ENCODE measurements at places on chromosomes 4 and X.

DNA sequence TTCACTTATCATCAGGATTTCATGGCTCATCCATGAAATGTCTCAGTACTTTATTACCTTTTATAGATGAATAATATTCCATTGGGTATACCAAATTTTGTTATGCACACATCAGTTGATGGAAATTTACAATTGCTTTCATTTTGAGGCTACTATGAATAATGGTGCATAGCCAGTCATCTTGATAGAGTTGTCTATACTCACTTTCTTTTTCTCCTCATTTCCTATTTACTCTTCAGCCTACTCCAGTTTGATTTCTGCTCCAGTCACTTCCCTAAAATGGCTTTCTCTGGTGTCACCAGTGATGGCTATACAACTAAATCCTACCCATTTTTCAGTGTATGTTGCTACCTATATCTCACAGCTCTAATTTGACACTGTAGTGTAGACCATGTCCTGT is 743.5 kb upstream of the MAGEB2 start:
- no peak for DNase-seq

DNA sequence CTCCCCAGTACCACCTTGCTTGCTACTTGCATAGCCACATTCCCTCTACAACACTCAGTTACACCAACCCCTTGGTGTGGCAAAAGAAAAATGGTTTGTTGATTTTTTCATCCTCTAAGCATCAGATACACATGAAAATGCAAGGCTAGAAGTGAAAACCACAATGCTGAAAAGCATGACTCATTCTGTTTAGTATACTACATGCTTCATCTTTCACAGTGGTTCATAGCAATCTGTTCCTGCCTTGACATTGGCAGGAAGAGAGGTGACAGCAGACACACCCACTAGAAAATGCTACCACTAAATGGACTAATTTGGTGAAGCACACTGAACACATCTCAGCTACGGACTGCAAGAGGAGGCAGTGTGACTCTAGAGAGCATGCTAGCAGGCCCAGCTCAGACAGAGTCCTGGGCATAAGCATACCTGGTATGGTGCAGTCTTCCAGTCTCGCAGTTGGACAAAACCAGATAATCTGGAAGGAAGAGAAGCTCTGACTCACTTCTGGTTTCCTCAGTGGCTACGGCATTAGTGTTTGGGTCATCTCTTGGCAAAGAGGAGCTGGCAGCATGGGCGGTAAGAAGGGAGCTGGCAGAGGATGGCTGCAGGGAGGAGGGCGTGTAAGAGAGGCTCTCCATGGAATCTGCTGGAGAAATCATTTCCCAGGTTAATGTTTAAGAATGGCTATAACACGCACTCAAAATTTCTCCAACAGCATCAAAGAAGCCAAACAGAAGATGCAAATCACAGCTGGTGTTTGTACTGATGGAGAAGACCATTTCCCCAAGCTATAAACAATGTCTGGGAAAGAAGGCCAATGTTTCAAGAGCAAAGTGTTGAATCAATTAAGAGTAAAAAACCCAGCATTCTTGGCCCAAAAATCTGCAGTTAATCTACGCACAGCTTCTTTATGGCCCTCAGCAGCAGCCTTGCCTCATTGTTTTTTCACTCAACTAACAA is 37.8 kb downstream of the GAB3 start:
- peak; percentile 66 for DNase-seq

DNA sequence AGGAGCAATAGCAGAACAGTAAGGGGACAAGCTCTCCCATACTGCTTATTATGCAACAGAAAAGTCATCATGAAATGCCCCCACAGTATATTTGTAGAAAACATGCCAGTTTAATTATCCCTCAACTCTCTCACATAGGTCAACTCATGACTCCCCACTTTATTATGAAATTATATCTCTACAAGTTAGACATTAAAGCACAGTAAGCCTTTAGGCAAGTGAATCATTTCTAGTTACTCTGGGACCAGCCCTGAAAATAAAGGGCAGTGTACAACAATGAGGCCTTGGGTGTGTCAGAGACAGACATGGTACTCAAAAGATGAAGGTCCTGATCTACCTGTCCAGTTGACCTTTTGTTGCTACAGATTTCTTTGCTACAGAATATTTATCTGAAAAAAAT is 191.9 kb downstream of the FBXW7 start:
- no peak for DNase-seq

GRCh38 chr4:141759796-141760425 is 123.5 kb downstream of the IL15 start:
- peak; percentile 1 for DNase-seq

DNA sequence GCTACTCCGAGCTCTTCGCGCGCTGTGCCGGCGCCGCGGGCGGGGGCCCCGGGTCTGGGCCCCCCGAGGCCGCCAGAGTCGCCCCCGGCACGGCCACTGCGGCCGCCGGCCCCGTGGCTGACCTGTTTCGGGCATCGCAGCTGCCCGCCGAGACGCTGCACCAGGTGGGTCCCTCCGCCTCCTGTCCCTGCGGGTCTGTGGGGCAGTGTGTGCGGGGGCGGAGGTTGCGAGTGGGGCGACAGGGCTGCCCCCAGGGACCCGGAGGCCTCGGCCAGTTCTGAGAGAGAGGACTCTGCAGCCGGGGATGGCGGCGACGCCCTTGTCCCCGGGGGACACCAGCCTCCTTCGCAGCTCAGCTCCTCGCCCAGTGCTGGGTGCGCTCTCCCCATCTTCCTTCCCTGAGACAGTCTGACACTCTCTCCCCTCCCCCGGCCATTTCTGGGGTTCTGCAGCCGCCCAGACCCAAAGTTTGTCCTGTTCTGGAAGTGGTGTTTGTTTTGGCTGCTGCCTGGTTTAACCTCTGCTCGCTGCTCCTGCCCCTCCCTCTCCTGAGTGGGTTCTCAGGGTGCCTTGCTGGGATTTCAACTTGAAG is 609 bp downstream of the REPS2 start:
- DNase-seq: no peak

- no peak for DNase-seq
Observed at GRCh38 chr4:7672601-7673000, 237.9 kb upstream of the PSAPL1 start.

- DNase-seq: no peak
Observed at GRCh38 chr4:147284935-147285334, 196.0 kb upstream of the EDNRA start.

GRCh38 chrX:24167719-24168472 is 18.4 kb downstream of the ZFX start:
- DNase-seq: no peak

DNA sequence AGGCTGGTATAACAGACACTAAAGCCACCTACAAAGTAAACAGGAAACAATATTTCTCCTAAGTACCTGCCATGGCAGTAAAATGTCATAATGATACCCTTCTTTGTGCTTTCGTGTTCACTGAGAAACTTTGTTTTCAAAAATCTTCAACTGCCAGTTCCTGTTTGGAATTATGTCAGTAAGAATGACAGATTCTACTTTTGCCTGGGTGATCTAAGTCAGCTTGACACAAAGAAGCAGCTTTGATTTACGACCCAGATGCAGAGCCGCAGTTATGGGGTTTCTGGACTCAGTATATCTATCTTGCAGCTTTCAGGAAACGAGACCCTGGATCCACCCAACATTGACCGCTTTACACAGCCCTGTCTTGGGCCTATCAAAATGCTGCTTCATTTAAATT is 71.2 kb downstream of the SNX25 start:
- no peak for DNase-seq

- DNase-seq: no peak
Observed at GRCh38 chr4:1969928-1970723, 38.6 kb downstream of the NELFA start.

DNA sequence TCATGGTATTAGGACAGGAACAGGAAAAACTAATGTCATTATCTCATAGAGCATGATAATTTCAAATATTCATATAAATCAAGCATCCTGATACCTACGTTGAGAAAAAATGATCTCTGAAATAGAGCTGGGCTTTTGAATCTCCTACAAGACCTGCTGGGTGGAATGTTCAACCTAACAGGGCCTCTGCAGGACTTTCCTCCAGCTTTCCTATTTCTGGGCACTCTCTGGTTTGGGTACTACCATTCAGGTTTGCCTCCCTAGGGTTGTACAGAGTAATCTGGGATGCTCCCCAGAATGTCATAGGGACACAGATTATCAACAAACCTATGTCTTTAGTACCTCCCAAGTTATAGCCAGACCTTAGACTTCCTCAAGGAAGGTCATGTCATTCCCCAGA is 108.9 kb downstream of the CDS1 start:
- no peak for DNase-seq

DNA sequence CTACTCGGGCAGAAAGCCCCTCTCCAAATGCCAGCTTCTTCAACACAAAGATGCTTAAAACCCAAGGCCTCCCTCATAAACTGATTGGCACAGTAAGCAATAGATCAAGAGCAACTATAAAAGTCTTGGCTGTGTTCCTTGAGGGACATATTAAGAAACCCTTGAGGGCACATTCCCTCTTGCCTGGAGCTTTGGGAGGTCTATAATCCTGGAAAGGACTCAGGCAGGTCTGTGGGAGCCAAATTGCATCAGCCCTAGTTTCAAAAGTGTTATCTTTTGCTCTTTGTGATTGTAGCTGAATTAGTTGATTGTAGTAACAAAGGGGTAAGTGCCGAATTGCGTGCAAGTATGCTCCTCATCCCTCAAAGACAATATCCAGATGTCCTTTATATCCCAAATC is 18.6 kb upstream of the SETD7 start:
- no peak for DNase-seq

DNA sequence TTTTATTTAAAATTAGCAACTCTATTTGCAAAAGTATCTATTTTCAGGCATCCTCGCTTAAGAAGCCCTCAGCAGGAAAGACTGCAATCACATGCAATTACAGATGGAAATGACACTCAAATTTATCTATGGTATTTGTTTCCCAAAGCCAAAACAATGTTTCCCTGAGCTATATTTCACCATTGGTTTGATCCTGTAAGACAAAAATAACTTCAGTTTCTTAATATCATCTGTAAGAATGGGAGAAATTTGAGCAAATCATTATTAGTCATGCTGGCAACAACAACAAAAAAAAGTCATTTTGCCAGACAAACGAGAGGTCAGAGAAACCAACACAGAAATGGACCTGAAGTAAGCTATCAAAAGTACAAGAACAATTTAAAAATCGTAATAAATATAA is 204.1 kb downstream of the NR3C2 start:
- DNase-seq: no peak

DNA sequence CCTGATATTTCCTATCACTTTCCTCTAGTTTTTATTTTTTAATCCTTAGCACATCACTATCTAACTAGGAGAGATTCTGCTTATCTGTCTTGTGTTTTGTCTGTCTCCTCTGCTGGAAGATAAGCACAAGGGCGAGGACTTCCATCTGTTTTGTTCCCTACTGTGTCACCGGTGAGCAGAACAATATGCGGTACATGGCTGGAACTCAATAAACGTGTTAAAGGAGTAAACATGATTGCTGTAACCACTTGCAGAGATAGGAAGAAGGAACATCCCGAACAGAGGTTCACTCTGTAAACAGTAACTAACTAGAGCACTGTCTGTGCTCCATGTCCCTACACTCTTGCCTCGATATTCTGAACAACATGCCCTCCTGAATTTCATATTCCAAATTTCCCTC is 5.2 kb downstream of the HS3ST1 start:
- no peak for DNase-seq

- DNase-seq: no peak
Observed at GRCh38 chrX:134935276-134935675, 55.5 kb upstream of the SMIM10 start.

GRCh38 chr4:113232194-113232593 is 182.7 kb downstream of the ANK2 start:
- DNase-seq: peak; percentile 18

DNA sequence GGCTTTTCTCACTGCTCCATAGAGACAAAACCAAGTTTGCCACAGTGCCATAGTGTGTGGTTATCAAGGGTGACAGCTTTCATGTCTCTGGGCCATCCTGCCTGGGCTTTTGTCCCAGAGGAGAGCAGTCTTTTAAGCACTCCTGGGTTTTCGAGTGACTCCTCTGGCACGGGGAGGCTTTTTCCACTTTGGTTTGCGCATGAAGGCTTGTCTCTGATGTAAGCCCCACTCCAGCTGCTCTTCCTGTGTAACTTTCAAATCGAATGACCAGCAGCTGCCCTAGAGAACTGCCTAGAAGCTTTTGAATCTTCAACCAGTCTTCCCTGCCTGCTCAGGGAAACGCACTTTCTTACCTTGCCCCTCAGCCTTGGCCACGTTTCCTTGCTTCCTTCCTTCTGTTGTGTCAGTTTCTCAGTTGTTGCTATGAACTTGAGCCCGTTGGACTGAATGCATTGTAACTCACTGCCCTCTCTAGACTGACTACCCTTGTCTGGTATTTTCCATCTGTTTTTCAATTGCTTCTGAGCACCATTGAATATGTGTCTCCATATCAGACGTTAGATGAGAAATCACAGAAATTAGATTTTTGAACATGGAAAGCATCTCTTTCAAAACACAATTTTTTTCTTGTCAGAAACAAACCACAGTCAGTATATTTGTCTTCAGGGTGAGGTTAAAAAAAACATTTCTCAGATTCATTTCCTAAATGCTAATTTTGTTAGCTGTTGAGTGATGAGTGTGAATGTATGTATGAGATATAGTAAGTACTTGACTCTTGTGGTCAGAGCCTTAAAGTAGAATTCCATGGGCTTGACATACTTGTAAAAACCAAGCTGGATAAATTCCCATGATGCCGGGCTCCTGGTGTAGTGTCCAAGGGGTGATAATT is 45.3 kb downstream of the SLC9A6 start:
- DNase-seq: peak; percentile 34

GRCh38 chrX:124269881-124270280 is 62.6 kb upstream of the TEX13D start:
- DNase-seq: no peak

- no peak for DNase-seq
Observed at GRCh38 chr4:82430964-82431745, 765 bp downstream of the ENOPH1 start.

- DNase-seq: no peak
Observed at GRCh38 chrX:44915361-44915868, 42.4 kb downstream of the KDM6A start.

GRCh38 chr4:48958582-48958981 is 27.5 kb upstream of the CWH43 start:
- DNase-seq: no peak

GRCh38 chrX:130626521-130626920 is 224.7 kb downstream of the RBMX2 start:
- no peak for DNase-seq

GRCh38 chrX:125622899-125623298 is 303.2 kb downstream of the TEX13C start:
- no peak for DNase-seq

- DNase-seq: no peak
Observed at GRCh38 chr4:22556495-22556894, 40.6 kb upstream of the ADGRA3 start.

- DNase-seq: no peak
Observed at GRCh38 chr4:79250887-79251286, 75.0 kb downstream of the NAA11 start.

- DNase-seq: no peak
Observed at GRCh38 chrX:69503782-69504625, at the start of gene NALF2. NALF2 (plus strand) TSS chrX:69504326; CDS start chrX:69505283, 957 bp downstream.

GRCh38 chr4:76067652-76068286 is 6.7 kb upstream of the ART3 start:
- DNase-seq: peak; percentile 28

- DNase-seq: no peak
Observed at GRCh38 chrX:42934020-42934726, 156.2 kb upstream of the PPP1R2C start.
